Suppressor macrophage treated with lipopolysaccharide for 1 hour (primary cell): ENCODE measurements at places on chromosomes 12 and 14.

GRCh38 chr12:50380761-50381325 is 15.6 kb downstream of the FAM186A start:
- no peak for DNase-seq

- no peak for DNase-seq
Measured at GRCh38 chr12:95738024-95738611, 52.4 kb downstream of the NTN4 start.

- no peak for DNase-seq
Measured at GRCh38 chr12:57718641-57719528, 19.7 kb downstream of the AGAP2 start.

- DNase-seq, result peak; percentile 69
Measured at GRCh38 chr12:1796515-1797010, 23.8 kb upstream of the LRTM2 start.

- peak; percentile 50 for DNase-seq
Measured at GRCh38 chr14:34300882-34301734, 160.9 kb downstream of the SPTSSA start.

GRCh38 chr12:19390051-19390598 is 49.2 kb upstream of the AEBP2 start:
- no peak for DNase-seq

GRCh38 chr14:89466944-89467343 is 49.9 kb upstream of the FOXN3 start:
- no peak for DNase-seq
